Right ventricle myocardium inferior (tissue), 1 donor: ENCODE measurements at places on chromosomes 5 and 9. TPM values are rescaled to one million over a fixed set of nuclear protein-coding genes. Genes with fewer than 3 reads are reported as not detected.

DND1 gene
- total RNA-seq = 0.24 TPM

FOXB2 gene
- total RNA-seq = not detected

NTRK2 gene
- 8.2 TPM for total RNA-seq

NR2F1 gene
- 1.3 TPM for total RNA-seq

GADD45G gene
- 47.6 TPM for total RNA-seq

GABRB2 gene
- 0.05 TPM for total RNA-seq

SRA1 gene
- 29.4 TPM for total RNA-seq

PCDHGB3 gene
- total RNA-seq = 7.3 TPM
